ENCODE measurements at places on chromosomes 5 and 9. TPM values are rescaled to one million over a fixed set of nuclear protein-coding genes. Genes with fewer than 3 reads are reported as not detected.

DNA sequence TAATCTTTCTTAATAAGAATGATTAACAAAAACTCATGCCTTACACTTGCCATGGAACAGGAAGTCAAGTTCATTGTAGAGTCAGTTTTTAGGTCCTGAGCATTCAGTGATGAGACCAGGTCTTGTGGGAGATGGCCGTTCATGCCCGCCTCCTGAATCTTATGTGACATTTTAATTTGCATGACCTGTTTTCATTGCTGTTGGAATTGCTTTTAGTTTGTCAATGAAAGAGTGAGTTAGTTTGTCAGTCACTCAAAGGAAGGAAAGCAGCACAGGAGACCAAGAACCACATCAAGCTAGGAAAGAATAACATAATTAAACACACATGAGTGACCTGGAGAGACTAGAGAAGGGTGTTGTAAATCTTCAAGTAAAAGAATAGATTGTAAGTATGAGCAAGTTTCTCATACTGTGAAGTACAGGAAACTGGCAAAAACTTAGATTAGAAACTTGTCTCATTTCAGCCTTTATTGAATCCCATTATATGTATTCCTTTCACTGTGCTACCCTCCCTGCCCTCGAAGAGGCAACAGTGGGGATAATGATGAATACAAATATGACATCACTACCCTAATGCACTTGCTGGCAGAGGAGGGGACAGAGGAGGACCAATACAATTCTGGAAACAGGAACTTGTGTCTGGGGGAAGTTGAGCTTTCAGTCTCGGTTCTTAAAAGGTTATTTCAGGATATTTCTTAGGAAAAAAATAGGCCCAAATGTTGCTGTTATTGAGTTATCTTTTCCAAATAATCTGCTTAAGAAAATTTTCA is 64.3 kb upstream of the C6 start:
- H3K27ac ChIP-seq: no peak overlapping the region
- H3K27me3 ChIP-seq: no peaks in the 10 kb centered on the region
- no peaks in the 10 kb centered on the region for H3K36me3 ChIP-seq
- H3K4me1 ChIP-seq: no peaks in the 10 kb centered on the region
- DNase-seq: no peak

Gene SPACA9
- 3.0 TPM for total RNA-seq

Gene LCN9
- not detected for total RNA-seq

DNA sequence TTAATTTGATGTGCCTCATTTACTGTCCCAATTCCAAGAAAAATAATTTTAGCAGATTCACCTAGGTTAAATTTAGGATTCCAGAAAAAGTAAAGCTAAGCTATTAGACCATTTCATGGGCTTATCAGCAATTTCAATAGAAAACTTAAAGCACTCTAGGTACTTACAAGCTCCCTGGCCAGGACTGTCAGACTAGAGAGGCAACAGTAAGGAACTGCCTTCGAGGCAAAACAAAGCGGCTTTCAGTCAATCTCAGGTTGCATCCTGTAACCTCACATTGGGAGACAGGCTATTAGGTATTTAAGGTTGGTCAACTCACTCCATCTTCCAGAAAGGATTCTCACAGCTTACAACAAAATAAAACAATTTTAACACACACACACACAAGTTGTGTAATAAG is 48.7 kb upstream of the FSD1L start:
- H3K4me3 ChIP-seq: no peak overlapping the region
- no peak for DNase-seq
- H3K4me1 ChIP-seq: no peaks in the 10 kb centered on the region

- no peaks in the 10 kb centered on the region for H3K27me3 ChIP-seq
- peaks cover 11% of the 10 kb centered on the region for H3K4me1 ChIP-seq
- no peaks in the 10 kb centered on the region for H3K36me3 ChIP-seq
- no peak for DNase-seq
- no peak overlapping the region for H3K4me3 ChIP-seq
Measured at GRCh38 chr5:69335341-69335935, 2.8 kb upstream of the CCDC125 start.

DNA sequence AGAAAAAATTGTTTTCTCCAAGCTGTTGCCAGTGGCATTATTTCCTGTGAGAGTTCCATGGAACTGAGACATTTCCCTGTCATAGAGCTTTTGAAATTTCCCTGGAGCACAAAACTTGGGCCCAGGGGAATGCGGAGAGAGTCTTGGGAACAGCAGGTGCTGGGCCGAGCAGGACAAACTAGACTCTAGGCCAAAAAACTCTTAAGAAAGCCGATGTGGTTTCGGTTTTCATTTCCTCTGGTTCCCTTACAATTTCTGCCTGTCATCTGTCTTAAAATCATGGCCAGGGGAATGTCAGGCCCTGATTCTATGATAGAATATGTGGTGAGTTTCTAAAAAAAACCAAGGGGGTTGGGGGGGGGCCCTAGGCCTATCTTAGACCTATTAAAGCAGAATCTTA is 4.6 kb downstream of the SLC35A4 start:
- no peak overlapping the region for H3K27ac ChIP-seq
- DNase-seq: no peak
- H3K27me3 ChIP-seq: no peaks in the 10 kb centered on the region
- peaks cover 9% of the 10 kb centered on the region for H3K36me3 ChIP-seq
- peaks cover 14% of the 10 kb centered on the region for H3K4me1 ChIP-seq

DNA sequence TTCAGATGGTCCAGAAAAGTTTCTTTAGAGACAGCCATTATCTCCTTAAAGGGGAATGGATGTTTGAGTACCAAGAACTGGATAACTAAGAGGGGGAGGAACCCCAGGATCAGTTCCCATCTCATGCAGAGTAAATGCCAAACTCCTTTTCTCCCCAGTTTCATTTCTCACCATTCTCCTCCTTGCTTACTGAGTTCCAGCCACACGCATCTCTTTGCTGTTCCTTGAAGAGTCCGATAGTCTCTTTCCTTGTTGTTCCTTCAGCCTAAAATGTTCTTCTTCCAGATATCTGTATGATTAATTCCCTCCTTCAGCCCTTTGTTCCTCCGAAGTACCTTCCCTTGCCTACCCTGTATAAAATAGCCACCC is 30.0 kb downstream of the KDM4C start:
- peak overlapping the region; percentile 57 for H3K27ac ChIP-seq
- H3K27me3 ChIP-seq: no peaks in the 10 kb centered on the region
- H3K4me3 ChIP-seq: no peak overlapping the region
- H3K4me1 ChIP-seq: no peaks in the 10 kb centered on the region
- no peak for DNase-seq
- no peaks in the 10 kb centered on the region for H3K36me3 ChIP-seq

Gene TMEM8B
- 7.9 TPM for total RNA-seq

Gene LRRC19
- total RNA-seq: not detected

DNA sequence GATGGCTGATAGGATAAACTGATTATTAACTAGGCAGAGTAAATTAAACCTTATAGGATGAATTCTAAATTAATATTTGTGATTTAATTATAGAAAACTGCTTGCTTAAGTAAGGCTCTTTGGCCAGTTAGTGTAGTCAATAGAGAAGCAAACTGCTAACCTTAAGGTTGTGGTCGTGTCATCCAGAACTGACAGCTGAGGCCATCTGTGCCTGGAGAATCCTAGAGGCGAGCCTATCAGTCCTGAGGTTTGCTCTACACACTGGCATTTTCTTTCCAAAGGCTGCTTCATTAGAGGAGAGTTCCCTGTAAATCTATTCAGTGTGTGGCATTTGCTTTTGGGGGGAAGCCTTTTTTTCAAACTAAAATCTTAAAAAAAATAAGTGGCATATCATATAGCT is 169.2 kb downstream of the MEF2C start:
- H3K36me3 ChIP-seq: no peaks in the 10 kb centered on the region
- no peak overlapping the region for H3K27ac ChIP-seq
- H3K4me3 ChIP-seq: no peak overlapping the region
- DNase-seq: no peak
- H3K27me3 ChIP-seq: no peaks in the 10 kb centered on the region

GRCh38 chr5:951940-952596 is 56.5 kb upstream of the NKD2 start:
- H3K4me1 ChIP-seq: peaks cover 28% of the 10 kb centered on the region
- DNase-seq: no peak
- H3K36me3 ChIP-seq: no peaks in the 10 kb centered on the region
- H3K27ac ChIP-seq: no peak overlapping the region
- no peak overlapping the region for H3K4me3 ChIP-seq

- no peak overlapping the region for H3K4me3 ChIP-seq
- H3K27ac ChIP-seq: no peak overlapping the region
- H3K4me1 ChIP-seq: no peaks in the 10 kb centered on the region
- no peak for DNase-seq
- no peaks in the 10 kb centered on the region for H3K36me3 ChIP-seq
Measured at GRCh38 chr5:158953929-158954534, 145.7 kb downstream of the EBF1 start.

- H3K27ac ChIP-seq: no peak overlapping the region
- H3K4me1 ChIP-seq: no peaks in the 10 kb centered on the region
- no peak overlapping the region for H3K4me3 ChIP-seq
- H3K27me3 ChIP-seq: no peaks in the 10 kb centered on the region
- DNase-seq: no peak
- H3K36me3 ChIP-seq: no peaks in the 10 kb centered on the region
Measured at GRCh38 chr9:112921549-112921948, 30.9 kb upstream of the SLC46A2 start.

GRCh38 chr9:132645306-132645705 is 24.5 kb downstream of the DDX31 start:
- H3K27me3 ChIP-seq: no peaks in the 10 kb centered on the region
- H3K4me3 ChIP-seq: no peak overlapping the region
- H3K27ac ChIP-seq: no peak overlapping the region

GRCh38 chr5:159935946-159936345 is 19.7 kb downstream of the ADRA1B start:
- no peak overlapping the region for H3K27ac ChIP-seq
- H3K4me1 ChIP-seq: no peaks in the 10 kb centered on the region
- H3K27me3 ChIP-seq: no peaks in the 10 kb centered on the region

DNA sequence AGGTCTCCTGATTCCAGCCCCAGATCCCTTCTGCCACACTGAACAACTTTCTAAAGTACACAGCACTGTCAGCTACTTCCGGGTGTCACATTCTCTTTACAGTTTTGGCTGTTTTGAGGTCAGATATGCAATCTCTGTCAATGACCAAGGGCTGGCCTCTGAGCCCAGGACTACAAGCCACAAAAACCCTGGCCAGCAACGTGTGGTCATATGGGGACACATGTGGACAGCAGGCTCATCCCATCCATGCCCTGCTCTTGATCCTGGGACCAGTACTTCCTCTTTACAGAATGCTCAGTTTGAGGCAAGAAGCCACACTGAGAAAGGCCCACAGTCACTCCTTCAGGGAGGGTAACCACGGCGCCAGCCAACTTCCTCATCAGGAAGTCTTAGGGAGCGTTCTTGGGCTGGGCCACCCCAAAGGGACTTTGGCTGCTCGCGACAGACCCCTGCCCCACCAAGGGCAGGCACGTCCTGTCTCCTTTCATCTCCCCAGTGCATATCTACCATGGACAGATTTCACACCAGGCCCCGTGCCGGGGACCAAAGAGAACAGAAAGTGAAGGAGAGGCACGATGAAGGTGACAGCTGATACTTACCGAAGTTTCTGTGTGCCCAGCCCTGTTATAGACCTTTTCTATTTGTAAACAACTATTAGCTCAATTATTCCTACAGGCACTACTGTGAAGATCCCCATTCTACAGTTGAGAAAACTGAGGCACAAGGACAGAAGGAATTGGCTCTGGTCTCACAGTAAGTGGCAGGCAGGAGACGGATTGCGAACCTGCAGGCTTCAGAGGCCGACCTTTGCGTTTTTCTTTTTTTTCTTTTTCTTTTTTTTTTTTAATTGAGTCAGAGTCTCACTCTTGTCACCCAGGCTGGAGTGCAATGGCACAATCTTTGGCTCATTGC is 37.3 kb downstream of the STK10 start:
- no peaks in the 10 kb centered on the region for H3K27me3 ChIP-seq
- no peaks in the 10 kb centered on the region for H3K36me3 ChIP-seq
- no peaks in the 10 kb centered on the region for H3K4me1 ChIP-seq
- H3K27ac ChIP-seq: no peak overlapping the region
- no peak for DNase-seq

- peak; percentile 42 for DNase-seq
- H3K36me3 ChIP-seq: peaks cover 2% of the 10 kb centered on the region
- H3K4me1 ChIP-seq: peaks cover 45% of the 10 kb centered on the region
- H3K27ac ChIP-seq: peak overlapping the region; percentile 90
- no peak overlapping the region for H3K4me3 ChIP-seq
Measured at GRCh38 chr5:151740958-151741373, 17.5 kb downstream of the ATOX1 start.

Gene ABO
- 0.10 TPM for total RNA-seq

- no peaks in the 10 kb centered on the region for H3K4me1 ChIP-seq
- H3K27ac ChIP-seq: no peak overlapping the region
- no peak overlapping the region for H3K4me3 ChIP-seq
- H3K36me3 ChIP-seq: no peaks in the 10 kb centered on the region
- DNase-seq: no peak
- no peaks in the 10 kb centered on the region for H3K27me3 ChIP-seq
Measured at GRCh38 chr5:68303754-68304420, 88.3 kb downstream of the PIK3R1 start.

GRCh38 chr5:151459680-151460324 is 12.4 kb downstream of the SLC36A1 start:
- no peak for DNase-seq
- H3K27me3 ChIP-seq: no peaks in the 10 kb centered on the region
- no peak overlapping the region for H3K27ac ChIP-seq
- no peaks in the 10 kb centered on the region for H3K36me3 ChIP-seq
- H3K4me1 ChIP-seq: no peaks in the 10 kb centered on the region

Gene F12
- 13.4 TPM for total RNA-seq

Gene DOLPP1
- total RNA-seq: 13.7 TPM

Gene EGFLAM
- 14.8 TPM for total RNA-seq

GRCh38 chr5:93477816-93478215 is 103.2 kb downstream of the NR2F1-AS1 start:
- no peak for DNase-seq
- no peaks in the 10 kb centered on the region for H3K4me1 ChIP-seq

- H3K27ac ChIP-seq: no peak overlapping the region
- no peaks in the 10 kb centered on the region for H3K27me3 ChIP-seq
- no peaks in the 10 kb centered on the region for H3K4me1 ChIP-seq
- no peak overlapping the region for H3K4me3 ChIP-seq
- H3K36me3 ChIP-seq: no peaks in the 10 kb centered on the region
Measured at GRCh38 chr5:144308906-144309670, 138.4 kb downstream of the KCTD16 start.

DNA sequence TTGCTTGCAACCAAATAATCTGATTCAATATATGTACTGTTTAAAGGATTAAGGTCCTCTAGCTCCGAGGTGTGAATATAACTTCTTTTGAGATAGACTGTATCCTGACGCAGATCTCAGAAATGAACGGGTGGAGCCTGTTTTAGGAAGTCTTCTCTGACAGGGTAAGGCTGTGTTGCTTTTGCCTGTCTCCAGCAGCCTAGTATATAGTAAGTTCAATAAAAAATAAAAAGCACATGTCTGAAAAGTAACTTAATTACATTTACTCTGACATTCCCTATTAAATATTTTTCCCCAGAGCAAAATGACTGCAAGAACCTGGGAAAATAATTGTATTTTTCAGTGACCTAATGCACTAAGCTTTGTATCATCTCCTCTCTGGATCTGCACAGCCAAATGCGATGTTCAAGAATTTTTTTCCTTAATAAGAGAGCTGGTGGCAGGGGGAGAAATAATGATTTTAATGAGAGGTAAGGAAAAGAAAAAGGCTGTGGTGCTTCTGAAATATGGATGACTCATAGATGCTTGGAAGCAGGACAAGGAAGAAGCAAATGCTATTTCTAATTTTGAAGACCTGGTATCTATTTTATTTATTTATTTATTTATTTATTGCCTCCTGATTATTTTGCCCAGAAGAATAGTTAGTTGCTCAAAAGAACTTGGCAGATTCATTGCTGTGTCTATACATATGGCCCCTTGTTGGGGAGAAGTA is 7.3 kb downstream of the PPP3R2 start:
- H3K4me1 ChIP-seq: no peaks in the 10 kb centered on the region
- DNase-seq: no peak
- no peak overlapping the region for H3K4me3 ChIP-seq
- H3K27me3 ChIP-seq: no peaks in the 10 kb centered on the region
